Inflammatory macrophage treated with lipopolysaccharide for 1 hour (primary cell): ENCODE measurements at places on chromosomes 13 and 19.

GRCh38 chr13:20130012-20130411, 30.8 kb downstream of the GJA3 start:
- no peak for DNase-seq

DNA sequence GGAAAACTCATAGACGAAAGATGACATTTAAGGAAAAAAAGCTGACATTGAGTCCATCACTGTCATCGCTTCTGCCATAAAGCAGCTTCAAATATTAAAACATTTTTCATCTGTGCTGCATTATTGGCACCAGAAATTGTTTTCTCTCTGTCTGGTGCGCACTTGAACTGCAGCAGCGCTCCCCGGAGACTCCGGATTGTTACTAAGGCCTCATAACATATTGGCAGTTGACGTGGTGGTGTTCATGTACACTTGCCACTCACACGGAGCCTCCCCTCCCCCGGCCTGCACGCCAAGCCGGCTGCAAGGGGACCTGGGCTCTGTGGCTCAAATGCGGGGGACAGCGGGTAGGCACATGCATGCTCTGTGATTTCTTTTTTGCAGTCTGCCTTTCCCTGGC, 203.2 kb downstream of the TSHZ3 start:
- DNase-seq: no peak

- no peak for DNase-seq
These were observed 17.8 kb downstream of the GPR12 start for GRCh38 chr13:26742691-26743358.

DNA sequence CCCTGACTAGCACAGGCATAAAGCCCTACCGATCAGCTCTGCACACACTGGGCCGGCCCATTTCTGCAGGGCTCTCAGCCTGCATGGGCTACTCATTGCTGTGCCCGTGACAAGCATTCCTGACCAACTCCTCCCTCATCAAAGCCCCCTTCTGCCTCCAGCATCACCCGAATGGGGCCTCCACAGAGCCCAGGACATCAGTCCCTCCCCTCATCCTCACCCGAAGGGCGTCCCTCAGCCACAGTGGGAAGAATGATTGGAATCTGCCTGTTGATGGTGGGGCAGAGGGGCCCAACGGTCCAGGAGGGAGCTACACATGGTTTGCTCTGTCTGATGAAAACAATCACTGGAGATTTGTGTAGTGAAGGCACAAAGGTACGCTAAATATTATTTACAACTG, 43.8 kb downstream of the SERP2 start:
- DNase-seq: no peak

DNA sequence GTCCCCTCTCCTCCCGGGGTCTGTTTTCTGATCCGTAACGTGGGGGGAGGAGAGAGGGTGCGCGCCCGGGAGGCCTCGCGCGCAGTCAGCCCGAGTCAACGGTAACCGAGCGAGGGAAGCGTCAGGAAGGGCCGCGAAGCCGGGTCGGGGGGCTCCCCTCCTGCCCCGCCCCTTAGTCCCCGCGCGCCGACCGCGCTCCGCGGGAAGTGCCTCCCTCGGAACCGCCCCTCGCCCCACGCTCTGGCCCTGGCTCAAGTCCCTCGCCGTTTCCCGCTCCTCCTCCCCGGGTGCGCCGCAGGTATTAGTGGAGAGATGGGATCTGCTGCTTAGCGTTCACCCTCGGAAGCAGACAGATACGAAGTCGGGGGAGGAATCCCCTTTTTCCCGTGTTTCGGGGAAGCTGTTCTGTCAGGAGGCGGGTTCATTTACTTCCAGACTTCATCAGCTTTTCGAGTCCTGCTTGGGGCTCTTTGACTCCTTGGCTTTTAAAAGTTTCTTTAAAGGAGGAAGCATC, 770 bp downstream of the HNRNPM start:
- no peak for DNase-seq

GRCh38 chr19:37905946-37906868, at the start of gene WDR87:
TSS of gene WDR87 (minus strand) at chr19:37906594. CDS start at chr19:37898239, 8,355 bp downstream.
- DNase-seq: no peak

DNA sequence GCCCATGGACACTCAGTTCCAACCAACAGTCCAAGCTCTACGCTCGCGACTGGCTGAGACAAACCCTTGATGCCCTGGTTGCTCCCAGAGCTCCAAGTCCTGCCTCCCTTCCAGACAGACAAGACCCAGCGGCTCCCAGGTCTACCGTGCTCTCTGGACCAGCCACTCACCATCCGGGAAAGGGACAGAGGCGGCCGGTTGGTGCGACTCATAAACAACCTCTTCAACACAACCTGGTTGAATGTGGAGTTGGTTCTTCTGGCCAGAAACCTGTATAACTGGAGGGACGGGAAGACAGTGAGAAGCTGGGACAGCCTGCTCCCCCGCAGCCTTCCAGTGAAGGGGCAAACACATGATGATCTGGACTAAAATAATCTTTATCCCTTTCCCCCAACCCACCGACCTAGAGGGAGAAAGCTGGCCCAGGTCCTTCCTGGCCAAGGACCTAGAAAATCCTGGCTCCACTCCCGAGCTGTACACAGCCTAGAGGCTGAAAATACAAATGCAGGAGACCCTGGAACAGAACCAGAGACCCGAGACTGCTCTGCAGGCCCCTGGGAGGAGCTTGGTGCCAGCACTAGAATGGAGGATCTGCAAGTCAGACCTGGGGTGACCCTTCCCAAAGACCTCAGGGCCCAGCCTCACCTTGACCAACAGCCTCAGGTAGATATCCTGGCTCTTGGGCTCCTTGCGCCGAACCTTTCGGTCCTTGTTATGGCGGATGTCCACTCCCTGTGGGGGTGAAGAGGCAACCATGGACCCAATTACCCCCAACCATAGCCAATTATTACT, 1.6 kb downstream of the RPL18 start:
- DNase-seq: no peak

- no peak for DNase-seq
These were observed 80.1 kb downstream of the DCLK1 start for GRCh38 chr13:36051082-36051481.

GRCh38 chr13:97212601-97213040, 9.5 kb upstream of the MBNL2 start:
- DNase-seq: no peak

GRCh38 chr13:46354156-46355087, 32.6 kb downstream of the RUBCNL start:
- DNase-seq: peak; percentile 85

DNA sequence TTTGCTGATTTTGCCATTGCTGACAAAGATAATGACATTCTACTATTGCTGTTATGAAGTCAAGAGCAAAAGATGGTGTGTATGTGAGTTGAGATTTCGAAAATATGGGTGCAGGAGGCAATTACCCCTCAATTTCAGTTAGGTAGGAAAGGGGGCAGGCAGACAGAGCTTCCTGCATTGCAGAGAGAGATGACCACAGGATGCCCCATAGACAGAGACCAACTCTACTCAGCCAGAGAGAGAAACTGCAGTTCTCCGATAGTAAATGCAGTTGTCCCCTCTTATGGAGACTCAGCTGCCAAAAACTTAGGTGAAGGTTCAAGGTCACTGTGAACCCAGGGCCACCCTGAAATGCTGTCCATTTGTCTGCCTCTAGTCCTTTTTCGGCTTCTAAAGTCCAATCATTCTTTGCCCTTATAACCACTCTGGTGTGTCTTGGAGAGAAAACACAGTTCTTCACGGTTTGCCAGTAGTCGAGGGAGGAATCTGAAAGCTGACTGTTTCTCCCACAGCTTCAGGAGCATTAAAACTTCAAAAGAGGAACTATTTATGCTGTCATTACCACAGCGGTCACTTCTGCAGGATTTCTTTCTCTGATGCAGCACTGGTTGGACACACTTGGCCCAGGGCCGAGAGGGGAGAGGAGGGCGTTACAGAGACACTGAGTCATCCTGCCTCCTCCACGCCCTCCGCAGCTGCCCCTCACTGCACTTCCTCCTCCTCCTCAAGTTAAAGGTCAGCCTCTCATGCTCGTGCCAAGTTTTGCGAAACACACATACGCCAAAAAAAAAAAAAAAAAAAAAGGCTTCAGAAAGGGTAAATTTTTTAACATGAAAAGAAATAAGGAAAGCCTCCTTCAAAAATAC, 264.3 kb downstream of the FOXO1 start:
- DNase-seq: peak; percentile 95

- DNase-seq: no peak
These were observed 1.5 kb downstream of the SBNO2 start for GRCh38 chr19:1172353-1173158.

DNA sequence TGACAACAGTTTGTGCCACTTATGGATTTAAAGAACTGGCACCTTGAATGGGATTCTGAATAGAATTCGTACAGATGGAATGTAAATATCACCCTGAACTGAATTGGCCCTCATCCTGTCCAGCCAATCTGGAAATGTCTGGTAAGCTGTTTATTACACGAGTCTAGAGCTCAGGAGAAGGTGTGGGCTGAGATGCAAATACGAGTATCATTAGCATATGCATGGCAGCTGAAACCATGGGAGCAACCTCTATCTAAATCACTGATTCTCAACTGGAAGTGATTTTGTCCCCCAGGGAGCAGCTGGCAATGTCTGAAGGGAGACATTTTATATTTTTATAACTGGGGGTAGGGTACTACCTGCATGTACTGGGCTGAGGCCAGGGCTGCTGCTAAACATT, 15.6 kb upstream of the VWA8 start:
- no peak for DNase-seq

DNA sequence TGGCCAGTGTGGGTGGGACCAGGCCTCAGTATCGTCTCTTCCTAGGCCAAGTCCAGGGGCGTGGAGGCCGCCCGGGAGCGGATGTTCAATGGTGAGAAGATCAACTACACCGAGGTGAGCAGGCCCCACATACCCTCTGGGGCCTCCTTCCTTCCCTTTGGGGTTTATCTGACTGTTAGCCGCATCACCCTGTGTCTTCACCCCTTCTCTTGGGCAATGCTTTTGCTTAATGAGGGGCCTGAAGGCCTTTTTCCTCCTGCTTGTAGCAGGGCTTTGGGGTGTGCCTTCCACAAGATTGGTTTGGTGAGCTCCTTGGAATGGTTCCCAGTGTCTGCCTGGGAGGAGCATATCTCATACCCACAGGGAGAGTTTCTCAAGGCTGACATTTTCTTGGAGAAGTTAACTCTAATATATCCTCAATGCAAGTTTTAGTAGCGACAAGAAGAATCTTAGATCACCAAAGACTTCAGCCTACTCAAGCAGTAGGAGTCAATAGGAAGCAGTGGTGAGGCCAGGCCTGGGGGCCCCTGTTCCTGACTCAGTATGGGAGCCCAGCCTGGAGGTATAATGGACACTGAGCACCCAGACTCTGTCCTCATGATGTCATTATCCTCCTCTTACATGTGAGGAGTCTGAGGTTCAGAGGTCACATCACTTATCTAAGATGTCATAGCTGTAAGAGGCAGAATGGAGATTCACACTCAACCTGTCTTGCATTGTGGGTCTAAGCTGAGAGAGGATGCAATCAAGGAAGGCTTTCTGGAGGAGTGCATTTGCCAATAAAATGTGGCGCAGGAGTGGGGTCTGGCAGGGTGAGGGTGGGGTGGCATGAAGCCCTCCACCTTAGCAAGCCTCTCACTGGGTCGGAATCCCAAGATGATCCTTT, 2.0 kb downstream of the GPI start:
- no peak for DNase-seq

DNA sequence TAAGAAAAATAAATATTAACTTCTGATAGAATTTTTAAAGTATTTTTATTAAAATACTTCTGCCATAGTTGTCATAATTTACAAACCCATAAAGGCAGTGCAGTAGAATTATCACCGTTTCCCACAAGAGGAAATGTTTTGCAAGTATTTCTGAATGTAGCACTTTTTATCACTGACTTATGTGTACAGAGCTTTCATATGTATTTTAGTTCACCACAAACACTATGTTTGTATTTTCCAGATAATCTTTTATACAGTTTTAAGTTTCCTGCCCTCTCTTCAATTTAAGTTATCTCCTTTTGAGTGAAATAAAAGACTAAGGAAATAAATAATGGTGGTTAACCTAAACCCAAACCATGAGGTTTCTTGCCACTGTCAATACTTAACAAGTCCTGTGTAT, 24.2 kb downstream of the MIPEP start:
- no peak for DNase-seq

DNA sequence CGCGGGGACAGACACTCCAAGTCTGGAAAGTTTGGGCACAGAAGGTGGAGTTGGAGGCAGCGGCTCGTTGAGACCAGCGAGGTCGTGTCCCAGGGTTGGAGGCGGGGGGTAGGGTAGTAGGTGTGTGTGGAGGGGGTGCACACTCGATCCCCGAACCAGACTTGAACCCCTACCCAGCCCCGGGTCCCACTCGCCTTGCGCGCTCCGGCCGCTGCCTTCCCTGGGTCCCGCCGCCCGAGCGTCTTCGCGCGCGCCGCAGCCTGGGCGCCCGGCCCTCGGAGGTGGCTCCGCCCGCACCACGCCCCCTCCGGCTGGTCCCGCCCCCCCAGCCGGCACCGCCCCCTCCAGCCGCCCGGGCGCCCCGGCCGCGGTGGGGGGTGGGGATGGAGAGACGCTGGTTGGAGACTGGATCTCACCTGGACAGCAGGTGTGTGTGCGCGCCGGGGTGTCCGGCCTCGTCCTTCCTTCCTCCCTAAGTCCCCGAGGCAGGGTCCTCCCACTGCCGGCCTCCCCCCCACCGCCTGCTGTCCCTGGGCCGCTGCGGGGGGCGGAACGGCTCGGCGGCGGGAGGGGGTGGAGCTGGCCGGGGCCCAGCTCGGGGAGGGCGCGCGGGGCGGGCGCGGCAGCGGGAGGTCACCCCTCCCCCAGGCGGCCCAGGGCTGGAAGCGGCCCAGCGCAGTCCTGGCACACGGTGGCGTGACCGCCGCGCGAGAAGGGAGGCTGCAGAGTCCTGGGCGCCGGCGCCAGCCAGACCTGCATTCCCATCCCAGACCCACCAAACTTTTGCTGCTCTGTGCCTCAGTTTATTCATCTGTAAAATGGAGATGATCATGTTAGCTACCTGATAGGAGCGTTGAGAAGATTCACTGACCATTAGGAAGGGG, at the start of gene KANK2:
TSS of gene KANK2 (minus strand) at position 255 of the 884 bp plus-strand sequence. CDS start 3,034 bp downstream, outside the sequence.
- peak; percentile 77 for DNase-seq

- DNase-seq: no peak
These were observed 307.1 kb upstream of the ZNF507 start for GRCh38 chr19:32038021-32038920.
